ENCODE measurements at places on chromosomes 4 and X. TPM values are rescaled to one million over a fixed set of nuclear protein-coding genes. Genes with fewer than 3 reads are reported as not detected.

The PNPLA4 gene
- polyA plus RNA-seq: 16.1 TPM

The IL2RG gene
- polyA plus RNA-seq: 118 TPM

The PHKA1 gene
- 0.67 TPM for polyA plus RNA-seq

The AKAP14 gene
- 0.40 TPM for polyA plus RNA-seq

The FAM9C gene
- polyA plus RNA-seq: 0.12 TPM

The HTT gene
- 29.8 TPM for polyA plus RNA-seq

The GNRHR gene
- polyA plus RNA-seq: 0.55 TPM

The PRRG3 gene
- polyA plus RNA-seq: 2.1 TPM

- H3K36me3 ChIP-seq: no peaks in the 10 kb centered on the region
- H3K4me1 ChIP-seq: no peaks in the 10 kb centered on the region
- H3K4me3 ChIP-seq: no peak overlapping the region
- no peak overlapping the region for H3K27ac ChIP-seq
Measured at GRCh38 chr4:87188048-87188447, 32.4 kb downstream of the KLHL8 start.

GRCh38 chr4:102665527-102665926 is 95.2 kb downstream of the MANBA start:
- H3K27me3 ChIP-seq: no peaks in the 10 kb centered on the region
- no peak for DNase-seq
- H3K4me3 ChIP-seq: no peak overlapping the region
- no peaks in the 10 kb centered on the region for H3K4me1 ChIP-seq
- H3K36me3 ChIP-seq: peaks cover 18% of the 10 kb centered on the region

DNA sequence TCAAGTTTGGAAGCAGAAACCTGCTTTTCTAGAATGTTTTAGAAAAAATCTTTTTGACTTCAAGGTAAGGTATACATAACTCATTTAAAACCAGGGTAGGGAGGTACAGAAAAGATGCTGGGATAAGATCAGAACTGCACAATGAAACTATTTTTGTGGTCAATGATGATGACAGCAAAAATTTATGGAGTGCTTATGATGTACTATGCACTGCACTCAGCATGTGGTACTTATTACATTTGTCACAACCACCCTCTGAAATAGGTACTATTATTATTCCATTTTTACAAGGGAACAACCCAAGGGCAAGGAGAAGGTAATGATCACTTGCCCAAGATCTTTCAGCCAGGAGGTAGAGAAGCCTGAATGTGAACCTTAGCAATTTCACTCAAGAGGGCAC is 8.0 kb downstream of the GPM6B start:
- H3K4me1 ChIP-seq: no peaks in the 10 kb centered on the region
- H3K36me3 ChIP-seq: no peaks in the 10 kb centered on the region
- H3K27me3 ChIP-seq: no peaks in the 10 kb centered on the region
- DNase-seq: no peak
- H3K4me3 ChIP-seq: no peak overlapping the region

DNA sequence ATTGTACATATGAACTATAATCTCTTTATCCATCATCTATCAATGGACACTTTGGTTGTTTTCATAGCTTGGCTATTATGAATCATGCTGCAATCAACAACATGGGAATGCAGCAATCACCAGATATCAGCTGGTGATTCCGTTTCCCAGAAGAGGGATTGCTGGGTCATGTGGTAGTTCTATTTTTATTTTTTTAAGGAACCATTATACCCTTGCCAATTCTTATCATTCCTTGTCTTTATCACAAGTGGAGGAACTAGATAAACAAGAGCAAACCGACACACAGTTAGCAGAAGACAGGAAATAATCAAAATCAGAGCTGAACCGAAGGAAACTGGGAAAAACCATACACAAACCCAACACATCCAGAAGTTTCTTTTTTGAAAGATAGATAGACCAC is 14.5 kb upstream of the LNX1 start:
- no peaks in the 10 kb centered on the region for H3K36me3 ChIP-seq
- H3K27me3 ChIP-seq: no peaks in the 10 kb centered on the region
- H3K4me1 ChIP-seq: no peaks in the 10 kb centered on the region
- DNase-seq: no peak

GRCh38 chr4:100738196-100739165 is 220.7 kb upstream of the EMCN start:
- H3K27me3 ChIP-seq: no peaks in the 10 kb centered on the region
- no peak overlapping the region for H3K4me3 ChIP-seq
- H3K36me3 ChIP-seq: no peaks in the 10 kb centered on the region
- no peak overlapping the region for H3K27ac ChIP-seq

GRCh38 chrX:122566401-122566800 is 617.7 kb upstream of the GRIA3 start:
- H3K27ac ChIP-seq: no peak overlapping the region
- no peaks in the 10 kb centered on the region for H3K27me3 ChIP-seq
- no peaks in the 10 kb centered on the region for H3K4me1 ChIP-seq
- H3K4me3 ChIP-seq: no peak overlapping the region
- DNase-seq: no peak

GRCh38 chrX:16100673-16101072 is 22.7 kb upstream of the GRPR start:
- H3K27me3 ChIP-seq: no peaks in the 10 kb centered on the region
- H3K27ac ChIP-seq: no peak overlapping the region
- no peak for DNase-seq

- H3K36me3 ChIP-seq: no peaks in the 10 kb centered on the region
- H3K4me1 ChIP-seq: no peaks in the 10 kb centered on the region
- H3K27me3 ChIP-seq: no peaks in the 10 kb centered on the region
- no peak overlapping the region for H3K4me3 ChIP-seq
Measured at GRCh38 chrX:150530821-150531220, 37.6 kb upstream of the MTM1 start.

DNA sequence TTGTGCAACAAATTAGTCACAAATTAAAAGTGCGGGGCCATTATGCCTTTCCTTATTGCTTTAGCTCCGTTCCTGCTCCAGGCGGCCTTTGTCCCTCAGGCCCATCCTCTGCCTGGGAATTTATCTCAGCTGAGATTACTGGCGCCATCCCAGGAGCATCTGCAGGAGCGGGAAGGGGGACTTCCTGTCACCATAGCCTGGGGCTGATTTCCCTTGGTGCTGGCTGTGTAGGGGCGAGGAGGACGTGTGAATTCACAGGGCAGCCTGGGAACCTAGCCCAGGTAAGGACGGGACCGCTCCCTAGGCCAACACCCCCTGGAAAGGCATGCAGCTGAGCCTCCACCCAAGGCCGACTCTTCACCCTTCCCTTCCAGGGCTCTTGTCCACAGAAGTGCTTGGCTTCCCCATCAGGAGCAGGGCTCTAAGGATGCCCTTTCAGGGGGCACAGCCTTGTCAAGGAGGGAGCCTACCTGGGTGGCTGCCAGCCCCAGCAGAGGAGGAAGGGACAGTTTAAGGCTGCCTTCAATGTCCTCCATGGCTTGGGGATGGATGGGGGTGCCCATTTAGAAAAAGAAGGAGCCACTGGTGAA is 72.6 kb upstream of the NKX1-1 start:
- peaks cover 8% of the 10 kb centered on the region for H3K27me3 ChIP-seq
- H3K4me1 ChIP-seq: no peaks in the 10 kb centered on the region
- DNase-seq: peak; percentile 14
- no peaks in the 10 kb centered on the region for H3K36me3 ChIP-seq
- no peak overlapping the region for H3K27ac ChIP-seq

- H3K27ac ChIP-seq: no peak overlapping the region
- H3K27me3 ChIP-seq: no peaks in the 10 kb centered on the region
- peaks cover 8% of the 10 kb centered on the region for H3K4me1 ChIP-seq
- H3K4me3 ChIP-seq: no peak overlapping the region
- DNase-seq: no peak
Measured at GRCh38 chr4:149886786-149887490, 71.3 kb upstream of the IQCM start.

GRCh38 chrX:20001588-20001987 is 10.7 kb upstream of the BCLAF3 start:
- H3K27ac ChIP-seq: no peak overlapping the region
- H3K36me3 ChIP-seq: no peaks in the 10 kb centered on the region

GRCh38 chr4:10784621-10785020 is 100.1 kb upstream of the CLNK start:
- H3K4me1 ChIP-seq: no peaks in the 10 kb centered on the region
- H3K36me3 ChIP-seq: no peaks in the 10 kb centered on the region
- no peak for DNase-seq
- H3K27ac ChIP-seq: no peak overlapping the region
- H3K4me3 ChIP-seq: no peak overlapping the region

DNA sequence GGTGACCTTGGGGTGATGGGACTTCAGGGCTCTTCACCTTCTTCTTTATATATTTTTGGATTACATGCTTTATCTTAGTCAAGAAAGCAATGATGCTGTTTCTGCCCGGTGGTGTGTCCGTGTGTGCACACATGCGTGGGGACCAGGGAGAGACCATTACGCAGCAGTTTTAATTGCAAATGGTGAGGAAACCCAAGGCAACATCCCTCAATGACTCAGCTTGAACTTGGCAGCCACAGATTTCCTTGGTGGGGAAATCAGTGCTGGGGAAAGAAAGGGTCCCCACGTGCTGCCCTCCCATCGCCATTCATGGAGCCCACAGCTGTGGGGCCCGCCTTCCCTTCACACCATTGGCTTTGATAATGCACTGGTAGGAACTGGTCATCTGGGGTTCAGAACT is 46.2 kb upstream of the C4orf50 start:
- no peaks in the 10 kb centered on the region for H3K36me3 ChIP-seq
- DNase-seq: no peak
- no peaks in the 10 kb centered on the region for H3K27me3 ChIP-seq

DNA sequence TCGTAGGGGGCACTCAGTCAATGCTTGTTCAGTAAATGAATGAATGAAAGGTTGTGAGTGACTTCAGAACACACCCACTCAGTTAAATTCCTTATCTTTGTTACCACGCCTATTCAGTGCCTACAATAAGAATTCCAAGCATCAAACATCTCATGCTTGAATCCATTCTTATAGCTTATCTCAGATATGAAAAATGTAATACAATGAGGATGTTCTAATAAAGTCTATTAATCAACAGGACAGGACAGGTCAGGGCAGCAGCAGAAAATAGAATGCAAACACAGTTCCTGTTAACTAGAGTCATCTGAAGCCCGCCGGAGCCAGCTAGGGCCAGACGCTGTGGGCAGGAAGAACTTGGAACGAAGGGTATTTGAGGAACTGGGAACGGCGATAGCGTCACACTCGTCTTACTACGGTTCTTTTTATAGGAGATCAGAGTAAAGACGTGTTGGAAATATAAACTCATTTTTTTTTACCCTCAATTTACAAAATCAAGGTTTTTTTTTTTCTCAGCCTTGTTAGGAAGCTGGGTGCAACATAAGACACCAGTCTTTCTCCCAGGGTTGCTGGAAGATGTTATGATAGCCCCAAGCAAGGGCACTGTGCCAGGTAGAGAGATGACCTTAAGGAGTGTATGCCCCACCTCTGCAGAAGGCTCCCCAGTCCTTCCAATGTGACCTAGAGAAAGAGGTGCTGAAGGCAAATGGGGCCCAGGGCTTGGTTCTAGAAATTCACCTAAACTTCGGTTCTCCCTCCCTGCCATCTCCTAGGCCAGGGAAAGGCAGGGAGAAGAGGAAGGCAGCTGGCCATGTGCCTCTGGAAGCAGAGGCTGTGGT is 48.3 kb downstream of the SEL1L3 start:
- no peak overlapping the region for H3K4me3 ChIP-seq
- no peak overlapping the region for H3K27ac ChIP-seq
- peaks cover 51% of the 10 kb centered on the region for H3K36me3 ChIP-seq
- DNase-seq: no peak
- H3K4me1 ChIP-seq: no peaks in the 10 kb centered on the region

DNA sequence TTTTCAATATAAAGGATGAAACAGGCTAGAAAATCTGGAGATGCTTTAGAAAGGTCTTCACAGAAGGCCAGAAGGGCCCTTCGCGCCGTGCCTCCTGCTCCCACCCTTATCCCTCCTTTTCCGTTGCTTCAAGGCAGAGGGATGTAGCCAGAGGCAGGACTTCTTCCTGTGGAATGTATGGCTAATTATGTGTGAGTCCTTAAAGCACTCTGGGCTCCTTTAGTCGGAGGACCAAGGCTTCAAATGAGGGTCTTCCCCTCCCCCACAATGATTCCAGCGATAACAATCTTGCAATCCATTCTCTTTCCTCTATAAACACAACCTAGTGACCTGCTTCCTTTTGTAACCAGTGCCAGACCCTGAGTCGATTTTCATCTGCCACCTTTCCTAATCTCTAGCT is 103.5 kb downstream of the GPC3 start:
- no peak for DNase-seq
- no peaks in the 10 kb centered on the region for H3K27me3 ChIP-seq
- H3K36me3 ChIP-seq: no peaks in the 10 kb centered on the region
- H3K27ac ChIP-seq: no peak overlapping the region
- no peak overlapping the region for H3K4me3 ChIP-seq
